ENCODE measurements at places on chromosomes 7 and 10. TPM values are rescaled to one million over a fixed set of nuclear protein-coding genes. Genes with fewer than 3 reads are reported as not detected.

DNA sequence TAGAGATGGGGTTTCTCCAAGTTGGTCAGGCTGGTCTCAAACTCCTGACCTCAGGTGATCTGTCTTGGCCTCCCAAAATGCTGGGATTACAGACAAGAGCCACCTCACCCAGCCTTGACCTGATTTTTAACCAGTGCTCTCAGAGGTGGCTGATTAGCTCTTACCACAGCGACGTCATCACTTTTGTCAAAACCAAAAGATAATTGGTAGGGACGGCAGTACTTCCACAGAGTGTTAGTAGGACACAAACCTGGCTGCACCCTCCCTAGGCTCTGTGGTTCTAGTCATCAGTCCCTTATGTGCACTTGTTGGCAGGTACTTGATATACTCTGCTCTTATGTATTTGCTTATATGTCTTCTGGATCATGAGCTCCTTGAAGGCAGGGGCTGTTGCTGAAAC is 74.0 kb downstream of the GPR141 start:
- no peak overlapping the region for H3K4me3 ChIP-seq
- H3K36me3 ChIP-seq = no peaks in the 10 kb centered on the region
- no peak for DNase-seq
- H3K4me1 ChIP-seq = no peaks in the 10 kb centered on the region
- H3K27ac ChIP-seq = no peak overlapping the region

DNA sequence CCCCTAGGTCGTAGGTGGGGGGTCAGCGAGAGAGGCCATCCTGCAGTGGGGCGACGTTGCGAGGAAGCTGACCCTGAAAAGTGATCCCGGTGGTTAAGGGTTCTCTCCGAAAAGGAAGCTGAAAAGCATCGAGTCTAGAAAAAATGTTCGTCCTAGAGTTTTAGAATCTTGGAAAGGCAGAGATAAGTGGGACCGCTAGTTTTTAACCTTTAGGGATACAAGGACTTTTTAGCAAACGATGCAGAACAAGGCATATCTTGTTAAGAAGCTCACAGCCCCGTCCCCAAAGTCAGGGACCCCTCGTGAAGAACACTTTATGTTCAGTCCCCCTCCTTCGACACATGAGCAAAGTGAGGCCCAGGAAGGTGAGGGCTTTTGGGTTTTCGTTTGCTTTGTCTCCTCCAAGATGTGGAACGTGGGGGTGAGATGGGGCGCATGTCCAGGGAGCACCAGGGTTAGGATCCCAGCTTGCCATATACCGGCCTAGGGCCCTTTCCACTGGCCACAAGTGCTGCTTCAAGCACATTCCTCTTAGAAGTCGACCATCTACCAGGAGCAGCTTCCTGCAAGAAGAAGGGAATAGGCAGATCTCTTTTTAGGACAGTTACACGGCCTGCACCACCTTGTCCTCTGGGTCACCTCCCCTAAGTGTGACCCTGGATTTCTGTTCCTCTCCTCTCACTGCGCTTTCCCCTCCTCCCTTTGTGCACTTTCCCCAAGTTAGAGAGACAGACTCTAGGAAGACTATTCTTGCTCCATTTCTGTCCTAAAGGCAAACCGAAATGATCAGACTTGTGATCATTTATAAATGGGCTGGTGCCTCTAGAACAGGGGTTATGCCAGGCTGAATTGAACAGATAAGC is 969 bp downstream of the SLC35G1 start:
- peaks cover 1% of the 10 kb centered on the region for H3K36me3 ChIP-seq
- DNase-seq = no peak
- H3K4me1 ChIP-seq = peaks cover 45% of the 10 kb centered on the region
- peaks cover 5% of the 10 kb centered on the region for H3K27me3 ChIP-seq
- H3K4me3 ChIP-seq = peak overlapping the region; percentile 85

- H3K4me1 ChIP-seq = peaks cover 80% of the 10 kb centered on the region
- DNase-seq = no peak
- H3K27me3 ChIP-seq = no peaks in the 10 kb centered on the region
- H3K27ac ChIP-seq = peak overlapping the region; percentile 75
Observed at GRCh38 chr10:70598857-70599295, 3.7 kb downstream of the PRF1 start.

DNA sequence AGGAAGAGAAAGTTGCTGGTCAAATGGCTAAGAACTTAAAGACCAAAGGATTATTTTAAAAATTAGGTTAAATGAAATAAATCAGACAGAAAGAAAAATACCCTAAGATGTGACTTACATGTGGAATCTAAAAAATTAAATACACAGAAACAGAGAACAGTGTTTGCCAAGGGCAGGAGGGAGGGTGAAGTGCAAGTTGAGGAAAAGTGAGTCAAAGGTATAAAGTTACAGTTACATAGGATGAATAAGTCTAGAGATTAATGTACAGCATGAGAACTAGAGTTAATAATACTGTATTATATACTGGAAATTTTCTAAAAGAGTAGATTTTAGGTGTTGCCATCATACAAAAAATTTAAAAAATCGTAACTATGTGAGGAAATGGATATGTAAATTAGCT is 146.3 kb downstream of the MDFIC start:
- H3K27me3 ChIP-seq = no peaks in the 10 kb centered on the region
- peaks cover 4% of the 10 kb centered on the region for H3K4me1 ChIP-seq
- H3K4me3 ChIP-seq = no peak overlapping the region

GRCh38 chr7:139441961-139442360 is 41.5 kb downstream of the KLRG2 start:
- no peaks in the 10 kb centered on the region for H3K27me3 ChIP-seq
- DNase-seq = no peak
- H3K4me1 ChIP-seq = no peaks in the 10 kb centered on the region
- H3K4me3 ChIP-seq = no peak overlapping the region
- no peak overlapping the region for H3K27ac ChIP-seq

DNA sequence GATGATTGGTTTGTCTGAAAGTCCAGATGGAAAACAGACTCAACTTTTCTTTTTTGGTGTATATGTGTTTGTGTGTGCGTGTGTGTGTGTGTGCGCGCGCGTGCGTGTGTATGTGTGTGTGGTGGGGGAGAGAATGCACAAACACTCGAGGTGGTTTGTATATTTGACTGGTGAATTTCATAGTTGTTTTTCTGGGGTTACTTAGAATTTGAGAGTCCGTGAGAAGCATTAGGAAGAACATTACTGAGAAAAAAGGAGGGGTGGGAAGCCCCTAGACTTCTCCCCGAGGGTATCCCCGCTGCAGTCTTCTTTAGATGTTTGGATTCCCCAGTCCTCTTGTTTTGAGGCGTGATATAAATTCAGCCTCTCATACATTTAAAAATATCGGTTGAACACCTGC is 6.0 kb downstream of the CAMK1D start:
- H3K27ac ChIP-seq = peak overlapping the region; percentile 9
- H3K4me1 ChIP-seq = peaks cover 69% of the 10 kb centered on the region
- no peak for DNase-seq
- H3K36me3 ChIP-seq = no peaks in the 10 kb centered on the region
- H3K27me3 ChIP-seq = no peaks in the 10 kb centered on the region

GRCh38 chr7:69090936-69091335 is 507.3 kb upstream of the AUTS2 start:
- no peaks in the 10 kb centered on the region for H3K36me3 ChIP-seq
- H3K4me3 ChIP-seq = no peak overlapping the region
- no peaks in the 10 kb centered on the region for H3K4me1 ChIP-seq
- peaks cover 2% of the 10 kb centered on the region for H3K27me3 ChIP-seq
- no peak for DNase-seq

DNA sequence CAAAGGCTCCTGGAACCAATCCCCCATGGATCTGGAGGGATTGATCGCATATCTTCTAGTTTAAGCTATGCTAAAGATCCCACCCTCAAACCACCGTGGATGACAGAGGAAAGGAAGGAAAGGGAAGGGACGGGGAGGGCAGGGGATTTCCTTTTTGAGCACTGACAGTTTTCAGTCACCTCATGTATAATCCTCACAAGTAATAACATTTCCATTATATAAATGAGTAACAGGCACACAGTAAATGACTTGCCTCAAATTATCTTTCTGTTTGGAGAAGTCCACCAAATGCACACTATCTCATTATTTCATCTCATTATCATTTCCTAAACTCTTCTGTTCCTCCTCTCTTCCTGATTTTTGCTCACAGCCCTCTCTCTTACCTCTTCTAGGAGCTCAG is 127.1 kb upstream of the AOAH start:
- H3K4me3 ChIP-seq = peak overlapping the region; percentile 51
- peaks cover 14% of the 10 kb centered on the region for H3K4me1 ChIP-seq
- peak overlapping the region; percentile 19 for H3K27ac ChIP-seq
- peaks cover 44% of the 10 kb centered on the region for H3K36me3 ChIP-seq

- DNase-seq = peak; percentile 13
- no peaks in the 10 kb centered on the region for H3K36me3 ChIP-seq
- H3K27me3 ChIP-seq = peaks cover 11% of the 10 kb centered on the region
- peaks cover 2% of the 10 kb centered on the region for H3K4me1 ChIP-seq
Observed at GRCh38 chr10:75043256-75044131, 68.0 kb upstream of the SAMD8 start.

DNA sequence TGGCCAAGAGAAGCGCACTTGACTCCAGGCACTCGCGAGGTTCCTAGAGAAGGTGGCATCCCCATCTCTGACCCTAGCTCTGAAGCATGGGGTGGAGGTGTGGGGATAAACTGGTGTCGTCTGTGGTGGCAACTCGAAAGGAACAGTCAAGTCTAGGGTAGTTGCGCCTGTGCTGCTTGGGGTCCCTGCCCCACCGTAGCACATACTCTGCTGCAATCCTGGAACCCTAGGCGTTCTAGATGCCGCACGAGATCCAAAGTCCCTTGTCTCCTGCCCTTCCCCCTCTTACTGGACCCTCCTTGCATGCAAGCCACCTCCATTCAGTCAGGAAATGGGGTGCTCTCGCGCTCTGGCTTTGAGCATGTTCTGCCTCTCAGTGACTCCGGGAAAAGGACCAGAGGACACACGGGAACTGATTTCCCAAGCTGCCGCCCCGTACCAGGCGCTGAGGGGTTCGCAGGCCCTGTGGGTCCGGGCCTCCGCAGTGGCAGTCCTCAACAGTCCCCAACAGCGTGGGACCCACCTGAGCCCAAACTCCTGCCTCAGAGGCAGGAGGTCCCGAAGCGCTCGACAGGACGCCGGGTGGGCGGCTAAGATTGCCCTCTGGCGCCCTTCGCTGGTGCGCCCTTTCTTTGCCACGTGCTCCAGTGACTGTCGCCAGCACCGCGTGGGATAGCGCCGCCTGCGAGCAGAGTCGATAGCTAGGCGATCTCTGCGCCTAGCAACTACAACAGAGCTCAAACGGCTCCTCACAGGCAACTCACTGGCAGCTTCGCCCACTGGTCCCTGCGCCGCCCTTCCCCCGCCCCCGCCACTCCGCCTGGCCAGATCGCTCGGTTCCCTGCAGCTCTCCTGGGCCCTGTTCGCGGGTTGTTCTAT is 452.0 kb downstream of the REEP3 start:
- no peaks in the 10 kb centered on the region for H3K27me3 ChIP-seq
- DNase-seq = no peak
- H3K4me1 ChIP-seq = no peaks in the 10 kb centered on the region
- H3K27ac ChIP-seq = no peak overlapping the region

- no peaks in the 10 kb centered on the region for H3K27me3 ChIP-seq
- H3K36me3 ChIP-seq = no peaks in the 10 kb centered on the region
- no peak overlapping the region for H3K4me3 ChIP-seq
- no peak overlapping the region for H3K27ac ChIP-seq
Observed at GRCh38 chr7:67723591-67723990, 727.0 kb downstream of the TYW1 start.

OR6V1 gene
- polyA plus RNA-seq = not detected

DNA sequence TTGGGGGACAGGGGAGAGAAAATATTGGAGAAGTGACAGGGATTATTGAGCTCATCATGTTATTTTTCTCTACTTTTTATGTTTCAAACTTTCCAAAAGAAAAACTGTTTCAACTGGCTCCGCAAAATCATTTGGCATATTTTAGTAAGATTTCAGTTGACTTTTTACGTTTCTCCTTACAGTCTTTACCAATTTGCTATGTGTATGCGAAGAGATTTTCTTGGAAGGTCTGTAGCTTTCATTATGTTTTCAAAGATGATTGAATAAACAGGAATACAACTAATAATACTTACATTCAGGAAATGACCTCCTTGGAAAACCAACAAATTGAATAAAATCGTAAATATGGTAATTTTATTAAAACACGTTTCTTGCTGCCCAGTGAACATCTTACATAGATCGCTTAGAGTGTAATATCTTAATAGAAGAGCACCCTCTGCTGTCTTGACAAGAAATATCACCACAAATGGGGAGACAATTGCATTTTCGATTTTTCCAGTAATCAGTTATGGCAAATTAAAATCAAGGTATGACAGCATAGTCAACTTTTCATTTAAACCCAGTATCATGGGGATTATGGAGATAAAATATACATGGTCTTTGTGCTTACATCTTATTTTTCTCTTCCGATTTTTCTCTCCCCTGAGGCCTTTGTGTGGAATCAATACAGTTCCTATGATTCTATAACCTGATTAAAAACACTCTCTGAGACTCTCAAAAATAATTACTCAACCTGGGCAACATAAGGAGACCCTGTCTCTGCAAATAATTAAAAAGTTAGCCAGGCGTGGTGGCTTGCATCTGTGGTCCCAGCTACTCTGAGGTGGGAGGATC is 43.1 kb downstream of the MBL2 start:
- no peaks in the 10 kb centered on the region for H3K36me3 ChIP-seq
- H3K27ac ChIP-seq = no peak overlapping the region
- H3K4me1 ChIP-seq = no peaks in the 10 kb centered on the region
- H3K27me3 ChIP-seq = no peaks in the 10 kb centered on the region
- H3K4me3 ChIP-seq = no peak overlapping the region

DNA sequence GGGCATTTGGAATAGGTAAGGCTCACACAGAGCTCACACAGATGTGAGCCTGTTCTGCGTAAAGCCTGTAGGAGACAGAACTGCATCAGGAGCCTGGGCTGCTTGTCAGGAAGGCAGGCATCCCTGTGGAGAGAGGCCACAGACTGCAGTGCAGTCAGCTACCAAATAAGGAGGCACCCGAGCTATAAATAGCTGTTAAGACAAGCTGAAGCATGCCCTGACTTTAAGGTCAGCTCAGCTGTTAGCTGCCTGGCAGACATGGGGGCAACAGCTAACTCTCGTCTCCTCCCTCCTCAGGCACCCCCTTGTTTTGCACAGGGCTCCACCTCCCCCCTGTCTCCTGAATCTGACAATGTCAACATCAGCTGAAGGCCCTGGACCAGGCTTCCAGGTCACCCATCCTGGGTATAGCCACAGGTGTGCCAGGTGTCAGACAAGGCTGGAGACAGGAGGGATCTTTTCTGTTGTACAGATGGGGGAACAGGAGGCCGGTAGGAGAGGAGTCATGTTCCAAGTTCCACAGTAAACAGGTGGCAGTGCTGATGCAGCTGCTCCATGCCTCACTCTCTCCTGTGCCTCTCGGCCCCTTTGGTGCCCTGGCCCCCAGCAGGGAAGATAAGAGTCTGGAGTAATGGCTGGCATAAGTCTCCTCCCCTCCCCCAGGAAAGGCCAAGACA is 27.6 kb upstream of the MKRN1 start:
- no peak overlapping the region for H3K4me3 ChIP-seq
- H3K4me1 ChIP-seq = no peaks in the 10 kb centered on the region
- DNase-seq = no peak
- no peaks in the 10 kb centered on the region for H3K27me3 ChIP-seq
- no peak overlapping the region for H3K27ac ChIP-seq

All from naive thymus-derived CD8-positive, alpha-beta T cell (primary cell).